Sciatic nerve (tissue), 2 donors: ENCODE measurements at places on chromosomes 12 and 14.
A peak's percentile ranks its signal among the peaks of the same experiment; 100 is the strongest.

DNA sequence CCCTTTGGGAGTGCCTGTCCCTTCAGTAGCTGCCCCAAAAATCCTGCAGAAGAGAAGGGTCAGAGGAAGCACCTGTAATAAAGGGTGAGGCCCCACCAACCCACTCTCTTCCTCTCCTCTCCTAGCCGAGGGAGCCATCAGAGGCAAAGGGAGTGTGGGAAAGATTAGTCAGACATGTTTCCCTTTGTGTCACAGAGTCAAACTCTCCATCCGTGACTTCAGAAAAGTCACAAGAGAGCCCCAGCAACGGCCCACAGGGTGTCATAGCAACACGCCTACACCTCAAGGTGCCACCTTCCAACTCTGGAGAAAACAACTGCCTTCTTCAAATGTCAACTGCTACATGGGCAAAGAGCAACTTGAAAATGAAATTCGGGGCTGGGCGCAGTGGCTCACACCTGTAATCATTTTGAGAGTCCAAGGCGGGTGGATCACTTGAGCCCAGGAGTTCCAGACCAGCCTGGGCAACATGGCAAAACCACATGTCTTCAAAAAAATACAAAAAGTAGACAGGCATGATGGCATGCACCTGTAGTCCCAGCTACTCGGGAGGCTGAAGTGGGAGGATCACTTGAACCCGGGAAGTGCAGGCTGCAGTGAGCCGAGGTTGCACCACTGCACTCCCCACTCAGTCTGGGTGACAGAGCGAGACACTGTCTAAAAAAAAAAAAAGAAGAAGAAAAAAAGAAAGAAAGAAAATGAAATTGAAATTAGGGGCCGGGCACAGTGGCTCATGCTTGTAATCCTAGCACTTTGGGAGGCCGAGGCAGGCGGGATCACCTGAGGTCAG lies 17.7 kb upstream of the CD27 start:
- peak; percentile 42 for DNase-seq

DNA sequence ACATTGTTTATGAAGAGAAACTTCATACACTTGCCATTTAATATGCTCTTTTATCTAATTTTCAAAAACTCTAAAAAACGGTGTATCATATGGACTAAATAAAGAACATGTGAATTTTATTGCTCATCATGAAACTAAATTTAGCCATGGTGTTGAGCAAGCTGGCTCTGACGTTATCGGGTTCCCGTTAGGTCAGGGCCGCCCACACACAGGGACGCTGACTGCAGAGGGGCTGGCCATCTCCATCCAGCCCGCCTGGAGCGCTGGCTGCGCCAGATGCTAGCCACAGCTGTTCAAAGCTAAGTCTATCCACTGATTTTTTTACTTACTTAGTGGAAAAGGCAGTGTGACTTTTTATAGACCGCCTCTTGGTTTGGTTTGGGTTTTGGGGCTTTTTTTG lies 36.5 kb upstream of the DYNC1H1 start:
- DNase-seq: peak; percentile 93

DNA sequence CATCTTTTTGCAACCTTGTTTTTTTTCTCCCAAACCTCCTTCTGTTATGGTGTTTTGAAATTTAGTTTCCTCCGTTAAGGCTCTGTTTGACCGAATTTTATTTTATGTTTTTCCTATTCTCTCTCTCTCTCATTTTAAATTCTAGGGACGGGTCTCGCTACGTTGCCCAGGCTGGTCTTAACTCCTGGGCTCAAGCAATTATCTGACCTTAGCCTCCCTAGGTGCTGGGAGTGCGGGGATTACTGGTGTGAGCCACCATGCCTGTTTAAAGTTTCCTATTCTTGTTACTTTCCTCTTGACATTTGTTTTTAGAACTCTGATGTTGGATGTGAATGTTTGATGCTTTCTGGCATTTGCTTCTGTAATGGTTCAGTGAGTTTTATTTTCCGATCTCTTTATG lies 1.0 kb downstream of the ZC3H14 start:
- no peak for DNase-seq

- no peak for DNase-seq
Observed at GRCh38 chr14:74941676-74942097, 13.7 kb downstream of the PGF start.

GRCh38 chr12:102095677-102096263 lies 24.1 kb downstream of the NUP37 start:
- no peak for DNase-seq

DNA sequence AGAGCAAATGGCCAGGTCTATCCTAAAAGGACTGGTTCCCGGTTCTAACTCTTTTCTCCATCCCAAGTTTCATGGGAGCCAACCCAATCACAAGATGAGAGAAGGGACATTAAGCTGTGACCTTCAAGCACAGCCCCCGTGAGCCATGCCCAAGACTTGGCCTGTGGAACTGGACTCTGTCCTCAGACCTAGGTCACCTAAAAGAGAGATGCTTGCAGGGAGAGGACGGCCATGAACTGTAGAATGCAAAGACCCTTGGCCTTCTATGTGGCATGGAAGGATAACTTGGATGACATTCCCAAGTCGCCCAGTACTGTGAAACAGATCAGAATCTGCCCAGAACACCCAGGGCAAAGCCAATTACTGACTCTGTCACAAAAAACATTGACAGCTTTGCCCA lies 263.5 kb downstream of the DPF3 start:
- DNase-seq: no peak

- no peak for DNase-seq
Observed at GRCh38 chr12:21568115-21568514, 36.5 kb downstream of the GYS2 start.

DNA sequence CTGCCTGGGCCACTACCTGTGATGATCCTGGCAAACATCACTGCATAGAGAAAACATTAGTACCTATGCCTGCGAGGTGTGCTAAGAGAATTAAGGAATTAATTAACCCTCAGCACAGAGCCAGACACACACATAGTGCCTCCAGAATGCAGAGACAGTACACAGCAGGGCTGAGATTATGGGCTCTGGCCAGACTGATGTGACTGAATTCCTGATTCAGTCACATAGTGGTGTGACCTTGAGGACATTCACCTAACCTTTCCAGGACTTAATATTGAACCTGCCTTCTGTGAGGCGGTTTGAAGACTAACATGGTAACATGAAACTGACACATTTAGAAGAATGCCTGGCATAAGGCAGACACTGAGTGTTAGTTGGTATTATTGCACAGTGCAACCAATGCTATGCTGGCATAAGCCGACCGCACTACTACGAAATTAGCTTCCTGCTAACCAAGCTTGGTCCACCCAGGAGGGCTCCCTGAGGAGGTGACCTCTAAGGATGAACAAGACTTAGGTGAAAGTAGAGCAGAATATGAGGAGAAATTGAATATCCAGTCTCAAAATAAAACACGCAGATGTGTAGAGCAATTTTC lies 32.0 kb upstream of the SELPLG start:
- DNase-seq: no peak

GRCh38 chr12:4416276-4416675 lies 29.3 kb downstream of the FGF6 start:
- DNase-seq: no peak

DNA sequence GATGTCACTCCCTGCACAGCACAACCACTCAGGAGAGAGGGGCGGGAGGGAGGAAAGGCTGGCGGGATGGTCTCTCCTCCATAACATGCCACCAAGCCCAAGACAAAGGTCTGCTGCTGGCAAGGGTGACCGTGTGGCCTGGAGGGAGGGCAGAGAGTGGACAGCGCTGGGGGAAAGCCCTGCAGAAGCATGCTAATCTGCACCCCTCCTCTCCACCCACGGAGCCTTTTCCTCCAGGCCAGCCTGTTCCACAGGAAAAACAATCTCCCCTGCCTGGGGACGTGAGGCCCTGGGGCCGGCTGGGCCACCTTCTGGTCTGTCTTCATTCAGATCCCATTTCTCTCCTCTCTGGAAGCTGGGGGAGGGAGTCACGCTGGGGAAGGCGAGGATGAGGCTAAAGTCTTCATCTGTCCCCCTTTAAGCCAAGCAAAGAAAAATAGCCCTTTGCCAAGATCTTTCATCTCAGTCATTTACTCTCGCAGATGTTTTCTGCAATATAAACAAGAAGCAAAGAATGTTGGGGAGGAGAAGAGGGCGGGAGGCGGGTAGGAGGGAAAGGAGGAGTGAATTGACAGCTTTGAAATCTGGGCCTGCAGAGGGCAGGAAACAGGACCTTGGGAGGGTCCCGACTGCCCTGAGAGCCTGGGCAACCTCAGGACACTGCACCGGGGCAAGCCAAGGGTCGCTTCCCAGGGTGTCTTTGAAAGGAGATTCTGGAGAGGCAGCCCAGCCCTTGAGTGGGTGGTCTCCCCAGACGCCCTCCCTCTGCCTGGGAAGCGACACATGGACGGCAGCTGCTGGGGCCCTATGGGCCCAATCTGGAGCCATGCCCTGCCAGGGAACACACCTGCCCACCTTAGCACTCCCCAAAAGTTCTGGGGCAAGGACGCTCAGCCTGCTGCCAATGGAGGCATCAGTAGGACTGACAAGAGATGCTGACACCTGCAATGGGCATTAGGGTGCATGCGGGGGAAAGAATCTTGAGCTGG lies 133.6 kb downstream of the ZFP36L1 start:
- DNase-seq: peak; percentile 58

GRCh38 chr14:77565289-77565993 lies 51.0 kb downstream of the SPTLC2 start:
- no peak for DNase-seq

DNA sequence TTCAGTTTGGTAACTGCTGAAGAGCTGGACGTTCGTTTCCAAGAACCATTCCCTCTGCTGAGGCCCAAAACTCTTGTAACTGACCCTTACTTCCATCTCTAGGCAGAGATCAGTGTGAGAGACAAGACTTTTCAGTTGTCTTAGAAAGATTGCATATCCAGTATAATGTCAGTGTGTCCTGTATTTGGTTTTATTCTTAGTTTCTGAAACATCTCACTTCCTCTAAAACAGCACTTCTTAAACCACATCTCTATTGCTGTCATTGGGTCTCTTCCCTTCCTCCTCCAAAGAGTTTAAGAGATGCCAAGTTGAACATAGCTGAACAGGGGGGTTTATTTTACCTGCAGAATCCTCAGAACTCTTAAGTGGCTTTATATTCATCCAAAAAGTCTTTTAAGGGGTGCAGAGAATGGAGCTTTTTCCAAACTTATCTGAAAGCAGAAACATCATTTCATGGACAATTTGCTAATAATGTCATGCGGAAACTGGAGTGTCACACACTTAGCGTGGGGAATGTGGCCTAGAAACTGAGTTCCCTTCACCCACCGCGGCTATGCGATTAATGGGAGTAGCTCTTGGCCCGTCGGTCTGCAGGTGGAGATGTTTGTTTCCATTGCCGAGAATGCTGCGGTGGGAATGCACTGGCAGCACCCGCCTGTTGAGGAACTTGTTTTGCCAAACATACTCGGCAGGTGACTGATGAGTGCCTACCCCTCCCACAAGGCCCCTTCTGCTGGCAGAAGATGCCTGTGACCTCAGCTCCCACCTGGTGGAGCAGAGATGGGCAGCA lies 148.2 kb downstream of the ADGRD1 start:
- DNase-seq: peak; percentile 40

DNA sequence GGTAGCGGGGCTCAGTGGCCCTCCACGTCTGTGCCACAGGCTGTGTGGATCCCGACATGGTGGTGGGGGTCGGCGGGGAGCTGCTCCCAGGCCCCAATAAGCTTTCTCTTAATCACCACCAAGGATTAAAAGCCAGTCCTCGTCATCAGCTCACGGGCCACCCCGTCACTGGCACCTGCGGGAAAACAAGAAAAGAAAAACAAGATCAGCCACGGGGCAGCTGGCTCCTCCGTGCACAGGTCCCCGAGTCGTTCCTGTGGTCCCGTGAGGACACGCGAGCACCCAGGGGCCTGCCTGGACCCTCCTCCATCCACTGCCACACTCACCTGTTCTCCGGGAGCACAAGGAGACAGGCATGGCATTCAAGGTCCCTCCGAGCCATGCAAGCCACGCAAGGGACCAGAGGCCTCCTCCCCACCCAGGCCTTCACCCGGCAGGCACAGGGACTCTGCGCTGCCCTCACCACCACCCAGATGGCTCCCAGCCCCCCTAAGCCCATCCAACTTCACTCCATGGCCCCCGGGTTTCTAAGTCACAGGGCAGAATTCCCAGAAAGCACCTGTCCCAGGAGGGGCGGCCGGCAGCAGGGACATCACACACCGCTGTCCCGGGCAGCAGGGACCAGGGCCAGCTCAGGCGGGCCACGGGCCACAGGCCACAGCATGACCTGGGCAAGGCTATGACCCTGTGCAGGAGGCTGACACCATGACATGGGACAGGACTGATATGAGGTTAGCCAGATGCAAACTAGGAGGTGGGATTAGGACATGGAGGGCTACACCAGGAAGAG lies 72.0 kb downstream of the NCOR2 start:
- DNase-seq: no peak

DNA sequence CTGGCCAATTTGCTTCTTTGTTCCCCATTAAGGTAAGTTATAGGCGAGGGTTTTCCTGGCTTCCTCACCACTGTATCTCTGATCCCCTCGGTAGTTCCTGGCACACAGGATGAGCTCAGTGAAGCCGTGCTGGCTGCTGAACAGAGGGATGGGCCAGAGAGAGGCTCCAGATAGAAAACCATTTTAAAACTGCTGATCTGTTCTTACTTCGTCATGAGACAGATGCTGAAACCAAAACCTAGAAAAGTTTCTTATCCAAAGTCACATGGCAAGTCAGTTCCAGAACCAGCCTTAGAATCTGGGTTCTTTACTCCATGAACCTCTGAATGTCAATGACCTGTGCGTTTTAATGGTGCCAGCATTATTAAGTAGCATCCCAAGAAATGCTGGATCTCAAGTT lies 76.3 kb upstream of the RIN3 start:
- no peak for DNase-seq

- DNase-seq: no peak
Observed at GRCh38 chr12:15532364-15532977, 210.2 kb downstream of the PTPRO start.

GRCh38 chr12:126182619-126183236 lies 1117.5 kb downstream of the AACS start:
- DNase-seq: no peak

DNA sequence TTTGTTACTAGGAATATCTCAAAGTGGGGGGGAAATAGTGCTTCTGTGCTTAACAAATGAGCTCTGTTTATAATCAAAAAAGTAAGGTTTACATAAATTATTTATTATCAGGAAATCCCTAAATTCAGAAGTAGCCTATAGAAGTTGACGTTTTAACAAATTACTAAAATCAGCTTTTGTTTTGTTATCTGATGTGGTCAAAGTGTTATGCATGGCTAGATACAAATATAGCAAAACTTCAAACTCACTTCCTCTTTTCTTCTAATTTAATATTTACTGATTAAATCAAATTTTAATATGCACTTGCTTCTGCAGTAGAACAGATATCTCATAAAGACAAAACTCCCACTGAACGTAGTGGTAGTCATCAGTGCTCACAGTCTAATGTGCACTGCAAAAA lies 47.5 kb downstream of the GARIN6 start:
- DNase-seq: no peak

DNA sequence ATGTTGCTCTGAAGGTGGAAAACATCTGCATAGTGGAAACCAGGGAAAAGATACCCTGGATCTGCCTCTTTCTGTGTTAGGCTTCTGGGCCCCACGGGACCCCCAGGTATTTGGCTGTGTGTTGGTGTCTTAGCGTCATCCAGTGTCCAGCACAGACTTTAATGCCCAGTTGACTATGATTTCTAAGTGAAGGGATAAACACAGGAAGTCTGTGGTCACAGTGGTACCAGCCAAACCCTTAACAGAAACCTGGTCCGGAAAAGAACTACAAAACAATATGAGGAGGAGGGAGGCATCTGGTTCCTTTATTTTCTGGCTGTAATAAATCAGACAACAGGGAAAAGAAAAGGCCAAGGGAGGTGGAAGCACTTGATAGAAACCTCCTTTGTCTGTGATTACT lies 56.4 kb downstream of the CMKLR1 start:
- no peak for DNase-seq
